ENCODE measurements at places on chromosomes 3 and 15.

- DNase-seq, result no peak
Observed at GRCh38 chr3:53211706-53212702, 43.8 kb downstream of the TKT start.

- DNase-seq, result no peak
Observed at GRCh38 chr3:30694148-30694547, 87.7 kb downstream of the TGFBR2 start.

DNA sequence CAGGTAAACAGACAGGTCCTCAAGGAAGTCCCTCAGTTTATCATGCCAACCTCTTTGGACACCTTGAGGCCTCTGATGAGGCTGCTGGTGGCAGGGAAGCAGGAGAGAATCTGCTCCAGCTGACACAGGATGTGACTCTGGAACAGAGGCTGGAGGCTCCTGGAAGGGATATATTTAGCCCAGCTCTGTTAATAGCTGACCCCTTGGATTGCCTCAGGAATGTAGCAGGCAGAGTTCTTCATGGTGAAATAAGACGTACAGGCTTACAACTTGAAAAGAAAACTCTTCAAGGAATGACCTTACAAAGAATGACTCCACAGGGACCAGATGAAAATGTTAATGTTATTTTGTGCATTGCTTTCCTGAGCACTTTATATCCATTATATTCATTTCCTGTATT, 90.5 kb downstream of the AQP9 start:
- DNase-seq, result no peak

- DNase-seq, result no peak
Observed at GRCh38 chr3:190261740-190262139, 60.5 kb downstream of the CLDN1 start.

DNA sequence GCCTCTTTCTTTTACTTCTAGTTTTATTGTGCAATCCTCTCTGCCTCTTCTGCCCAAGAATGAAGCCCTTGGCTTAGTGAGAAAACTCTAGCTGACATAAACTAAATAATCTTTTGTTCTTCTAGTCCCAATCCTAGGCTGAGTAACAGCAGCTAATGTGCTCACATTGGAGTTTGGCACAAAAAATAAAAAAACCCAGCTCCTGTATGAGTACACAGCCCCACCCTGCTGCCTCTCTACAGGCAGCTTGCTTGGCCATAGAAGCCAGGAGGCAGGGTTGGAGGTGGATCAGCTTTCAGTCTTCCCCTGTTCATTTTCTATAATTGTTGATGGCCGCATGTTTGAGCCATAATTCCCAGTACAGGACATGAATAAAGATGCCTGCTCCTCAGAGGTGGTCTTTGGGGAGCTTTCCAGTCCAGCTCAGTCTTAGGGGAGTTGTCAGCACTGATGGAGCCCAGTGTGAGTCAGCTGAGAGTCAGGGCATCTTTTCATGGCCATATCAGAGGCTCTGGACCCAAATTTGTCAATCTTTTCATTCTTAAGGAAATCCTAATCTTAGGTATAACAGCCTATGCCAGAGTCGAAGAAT, 46.7 kb downstream of the RTP1 start:
- no peak for DNase-seq

GRCh38 chr3:58236527-58237237, 910 bp upstream of the ABHD6 start:
- DNase-seq, result no peak

GRCh38 chr3:195697582-195698324, 23.0 kb upstream of the MUC20 start:
- DNase-seq, result no peak

DNA sequence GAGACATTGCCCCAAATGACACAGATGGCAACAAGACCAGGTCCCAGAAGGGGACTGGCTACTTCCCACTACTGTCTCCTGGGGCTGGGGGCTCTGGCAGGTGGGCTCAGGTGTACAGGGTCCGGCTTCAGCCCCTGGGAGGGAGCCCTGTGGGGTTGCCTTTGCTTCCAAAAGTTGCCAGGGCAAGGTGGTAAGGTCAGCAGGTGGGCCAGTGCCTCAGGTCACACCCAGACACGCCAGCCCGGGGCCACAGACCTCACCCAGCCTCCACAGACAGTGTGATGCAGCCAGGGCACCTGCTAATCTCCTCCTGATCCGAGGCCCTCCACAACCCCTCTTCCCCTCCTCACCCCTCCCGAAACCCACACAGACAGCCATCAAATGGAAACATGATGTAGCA, 7.5 kb downstream of the OXTR start:
- DNase-seq, result no peak

- DNase-seq, result no peak
Observed at GRCh38 chr3:73653351-73653750, 28.6 kb upstream of the PDZRN3 start.

GRCh38 chr3:57956119-57956832, 51.9 kb upstream of the FLNB start:
- peak; percentile 32 for DNase-seq

- DNase-seq, result peak; percentile 57
Observed at GRCh38 chr15:95127356-95127755, 896.0 kb downstream of the MCTP2 start.

GRCh38 chr15:74369084-74369745, 1.8 kb upstream of the CYP11A1 start:
- no peak for DNase-seq

- peak; percentile 54 for DNase-seq
Observed at GRCh38 chr3:182490596-182491491, 302.5 kb upstream of the ATP11B start.

DNA sequence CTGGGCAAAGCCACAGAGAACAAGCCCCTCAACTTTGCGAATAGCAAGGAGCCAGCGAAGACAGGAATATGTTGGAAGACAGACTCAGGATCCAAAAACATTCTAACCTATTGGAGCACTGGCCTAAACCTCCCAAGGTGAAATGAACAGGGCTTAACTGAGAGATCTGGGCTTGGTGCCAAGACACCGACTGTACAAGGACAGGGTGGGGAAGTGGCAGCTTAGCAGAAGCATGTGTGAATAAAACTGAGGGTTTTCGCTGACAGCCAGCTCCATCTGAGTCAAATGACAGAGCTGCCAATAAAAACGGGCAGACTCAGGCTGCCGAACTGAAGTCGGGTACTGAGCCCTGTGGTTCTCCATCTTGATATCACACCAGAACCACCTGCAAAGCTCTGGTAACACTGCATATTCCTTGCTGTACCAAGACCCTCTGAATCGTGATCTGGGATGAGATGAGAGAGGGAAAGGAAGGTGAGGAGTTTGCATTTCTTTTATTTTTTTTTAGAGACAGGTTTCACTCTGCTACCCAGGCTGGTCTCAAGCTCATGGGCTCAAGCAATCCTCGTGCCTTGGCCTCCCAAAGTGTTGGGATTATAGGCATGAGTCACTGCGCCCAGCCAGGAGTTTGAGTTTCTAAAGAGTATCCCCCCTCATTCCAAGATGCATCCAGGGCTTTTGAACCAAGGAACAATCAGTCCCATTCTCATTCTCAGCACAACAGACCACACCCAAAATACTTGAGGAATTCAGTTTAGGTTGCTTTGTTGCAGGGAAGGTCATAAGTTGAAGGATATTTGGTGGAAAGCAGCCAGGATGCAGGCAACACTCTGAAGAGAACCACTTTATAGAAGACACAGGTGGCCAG, 6.0 kb upstream of the PLCB2 start:
- peak; percentile 43 for DNase-seq

- peak; percentile 92 for DNase-seq
Observed at GRCh38 chr15:62889734-62890505, 152.6 kb upstream of the TPM1 start.

- peak; percentile 71 for DNase-seq
Observed at GRCh38 chr3:159861369-159861987, 127.2 kb upstream of the IL12A start.

DNA sequence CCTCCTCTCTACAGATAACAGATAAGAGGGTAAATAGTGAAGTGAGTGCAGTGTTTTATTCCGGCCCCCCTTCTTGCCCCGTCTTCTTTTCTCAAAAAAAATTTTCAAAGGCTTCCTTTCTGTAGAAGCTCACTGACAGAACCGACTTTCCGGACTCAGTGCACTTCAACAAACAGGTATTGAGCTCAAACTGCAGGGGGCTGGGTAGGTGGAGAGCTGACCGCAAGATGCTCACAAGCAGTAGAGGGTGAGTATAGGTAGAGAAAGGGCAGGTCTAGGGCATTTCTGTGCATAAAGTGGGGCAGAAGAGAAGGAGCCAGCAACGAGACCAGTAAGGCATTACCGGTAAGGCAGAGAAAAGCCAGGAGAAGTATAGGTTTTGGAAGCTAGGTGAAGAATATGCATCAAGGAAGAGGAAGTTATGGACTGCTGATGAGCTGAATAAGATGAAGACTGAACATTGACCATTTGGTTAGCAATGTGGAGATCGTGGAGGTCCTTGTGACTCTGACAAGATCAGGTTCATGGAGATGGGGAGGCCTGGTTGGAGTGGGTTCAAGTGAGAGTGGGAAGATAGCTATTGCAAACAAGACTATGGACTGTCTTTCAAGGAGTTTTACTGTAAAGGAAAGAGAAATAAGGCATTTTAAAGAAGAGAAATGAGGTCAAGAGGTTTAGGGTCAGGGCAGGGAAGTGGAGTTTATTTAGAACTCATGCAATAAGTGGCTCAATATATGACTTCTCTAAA, 97.4 kb downstream of the ST6GAL1 start:
- DNase-seq, result no peak

GRCh38 chr3:33581666-33582065, 136.4 kb downstream of the CLASP2 start:
- no peak for DNase-seq

- no peak for DNase-seq
Observed at GRCh38 chr3:183871541-183871940, 13.1 kb downstream of the PARL start.

DNA sequence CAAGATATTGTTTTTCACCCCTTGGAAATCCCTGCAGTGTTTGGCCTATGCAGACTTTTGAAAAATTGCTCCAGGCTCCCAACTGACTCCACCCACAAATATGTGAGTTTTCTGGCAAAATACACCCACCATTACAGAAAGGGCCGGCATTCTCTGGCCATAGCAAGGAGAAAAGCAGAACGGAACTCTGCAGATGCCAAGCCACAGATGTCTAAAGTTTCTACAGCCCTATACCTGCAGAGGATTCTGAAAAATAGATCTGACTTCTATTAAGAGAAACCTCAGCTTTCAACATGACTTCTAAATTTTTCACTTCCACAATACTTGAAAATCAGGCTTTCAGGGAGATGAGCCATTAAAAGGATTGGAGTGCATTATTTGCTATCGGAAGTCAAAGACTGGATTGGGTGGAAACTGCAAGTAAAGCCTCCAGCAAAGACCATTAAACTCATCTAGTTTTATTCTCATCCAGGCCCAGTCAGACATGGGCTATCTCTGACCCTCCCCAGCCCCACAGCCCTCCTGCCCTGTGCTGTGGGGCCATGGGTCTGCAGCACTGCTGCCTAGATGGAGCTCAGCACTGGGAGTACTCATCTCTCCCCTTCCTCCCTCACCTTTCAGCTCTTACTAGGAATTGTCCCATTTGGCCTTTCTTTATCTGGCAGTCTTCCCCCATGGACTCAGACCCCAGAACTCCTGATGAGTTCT, 243.1 kb upstream of the GOLGA6L4 start:
- no peak for DNase-seq

DNA sequence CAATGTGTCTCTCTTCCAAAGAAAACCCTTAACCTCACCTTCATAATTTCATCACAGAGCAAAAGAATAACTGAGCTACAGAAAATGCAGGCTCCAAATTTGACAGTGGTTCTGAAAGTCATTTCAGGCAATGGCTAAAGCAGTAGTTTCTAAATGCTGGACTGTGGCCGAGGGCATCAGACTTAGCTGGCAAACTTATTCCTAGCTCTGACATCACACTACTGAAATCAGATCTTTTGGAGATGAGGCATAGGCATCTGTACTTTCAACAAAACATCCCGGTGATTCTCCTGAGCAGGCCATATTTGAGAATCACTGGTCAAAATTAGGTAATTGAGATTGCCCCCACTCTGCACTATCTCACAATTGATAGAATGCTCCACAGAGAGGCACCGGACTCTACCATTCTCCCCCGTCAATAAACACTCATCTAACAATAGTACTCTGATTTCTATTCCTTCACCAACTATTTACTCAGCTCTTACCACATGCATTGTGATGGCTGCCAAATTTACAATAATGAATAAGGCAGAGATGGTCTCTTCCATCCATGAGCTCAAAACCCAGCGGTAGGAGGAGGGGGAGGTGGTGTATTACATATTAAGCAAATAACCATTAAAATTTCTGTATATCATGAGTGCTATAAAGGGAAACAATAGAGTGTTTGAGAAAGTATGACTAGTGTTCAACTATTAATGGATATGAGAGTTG, 57.3 kb upstream of the SPRED1 start:
- DNase-seq, result no peak

DNA sequence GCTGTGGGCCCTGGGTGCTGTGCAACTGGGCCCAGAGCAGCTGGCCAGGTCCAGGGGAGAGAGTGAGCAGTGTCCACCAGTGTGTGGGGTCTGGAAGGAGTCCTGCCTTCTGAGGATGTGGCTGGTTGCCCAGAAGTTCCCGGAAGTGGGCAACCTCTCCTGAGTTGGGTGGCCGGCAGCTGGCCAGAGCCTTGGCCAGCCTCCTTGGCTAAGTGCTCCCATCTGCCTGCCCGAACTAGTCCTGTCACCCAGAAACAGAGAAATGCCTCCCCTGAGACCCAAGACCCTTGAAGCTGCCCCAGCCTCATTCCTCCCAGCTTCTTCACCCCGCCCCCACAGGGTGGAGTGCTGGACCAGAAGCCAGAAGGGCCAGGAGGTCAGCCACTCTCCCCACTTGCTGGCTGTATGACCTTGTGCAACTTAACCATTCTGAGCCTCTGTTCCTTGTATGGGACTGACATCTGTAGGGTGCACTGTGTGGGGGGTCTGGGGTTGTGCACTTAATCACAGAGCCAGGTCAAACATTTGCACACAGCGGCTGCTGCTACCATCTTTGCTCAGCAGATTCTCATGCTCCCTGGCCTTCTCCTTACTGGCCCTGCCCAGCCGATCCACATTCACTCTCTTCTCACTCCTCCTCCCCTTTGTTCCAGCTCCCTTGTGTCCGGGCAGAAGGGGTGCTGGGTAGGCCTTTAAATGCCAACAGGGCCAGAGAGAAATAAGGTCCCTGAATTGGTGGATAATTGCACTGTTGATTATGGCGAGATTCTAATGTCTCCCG, 7.5 kb upstream of the ALAS1 start:
- DNase-seq, result no peak

DNA sequence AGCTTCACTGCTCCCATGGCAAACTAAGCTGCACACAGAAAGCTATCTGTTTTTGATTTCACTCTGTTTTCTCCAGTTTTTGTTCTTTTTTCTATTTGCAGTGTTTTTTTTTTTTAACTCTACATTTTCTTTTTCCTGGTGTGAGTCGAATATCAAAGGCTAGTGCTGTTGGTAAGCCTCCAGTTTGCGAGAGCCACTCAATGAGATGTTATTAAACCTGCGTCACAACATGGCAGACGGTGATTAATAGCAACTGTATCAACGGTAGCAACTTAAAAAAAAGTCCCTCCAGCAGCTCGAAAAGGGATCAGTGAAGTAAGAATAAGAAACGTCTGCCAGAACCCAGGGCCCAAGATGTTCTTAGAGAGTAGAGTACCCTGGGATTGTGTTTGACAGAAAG, 84.1 kb downstream of the MEIS2 start:
- DNase-seq, result no peak
